ENCODE measurements at places on chromosomes 3 and 15.

DNA sequence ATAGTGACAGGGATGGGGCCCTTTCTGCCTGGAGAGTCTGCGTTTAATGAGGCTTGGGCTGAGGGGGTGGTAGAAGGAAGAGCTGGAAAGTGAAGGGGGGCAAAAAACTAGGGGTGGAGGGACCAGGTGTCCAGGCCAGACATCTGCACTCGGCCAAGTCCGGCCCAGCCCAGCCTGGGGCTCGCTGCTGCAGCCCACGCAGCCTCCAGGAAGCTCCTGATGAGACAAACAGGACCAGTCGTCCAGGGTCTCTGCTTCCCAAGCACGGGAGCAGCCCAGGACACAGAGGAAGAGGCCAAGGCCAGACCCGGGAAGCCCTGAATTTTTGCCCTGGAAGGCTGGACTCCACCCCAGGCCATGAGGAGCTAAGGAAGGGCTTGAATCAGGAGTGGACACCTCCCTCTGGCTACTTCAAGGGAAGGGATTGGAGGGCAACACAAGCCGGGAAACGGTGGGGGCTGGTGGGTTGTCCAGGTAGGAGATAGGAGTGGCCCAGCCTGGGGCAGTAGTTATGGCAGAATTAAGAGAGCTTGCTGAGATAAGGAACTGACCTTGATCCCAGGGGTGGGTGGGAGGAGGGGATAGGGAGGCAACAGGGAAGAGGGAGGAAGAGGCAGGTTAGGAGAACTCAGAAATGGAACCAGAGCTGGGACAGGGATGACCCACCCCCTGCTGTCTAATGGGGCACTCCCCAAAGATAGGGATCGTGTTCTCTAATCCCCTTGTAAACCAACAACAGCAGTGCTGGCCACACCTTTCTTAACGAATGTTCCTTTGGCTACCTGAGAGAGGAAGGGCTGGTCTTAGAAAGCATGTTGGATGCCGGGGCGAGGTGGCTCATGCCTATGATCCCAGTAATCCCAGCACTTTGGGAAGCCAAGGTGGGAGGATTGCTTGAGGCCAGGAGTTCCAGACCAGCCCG, 89.5 kb downstream of the ANP32A start:
- no peak for DNase-seq

DNA sequence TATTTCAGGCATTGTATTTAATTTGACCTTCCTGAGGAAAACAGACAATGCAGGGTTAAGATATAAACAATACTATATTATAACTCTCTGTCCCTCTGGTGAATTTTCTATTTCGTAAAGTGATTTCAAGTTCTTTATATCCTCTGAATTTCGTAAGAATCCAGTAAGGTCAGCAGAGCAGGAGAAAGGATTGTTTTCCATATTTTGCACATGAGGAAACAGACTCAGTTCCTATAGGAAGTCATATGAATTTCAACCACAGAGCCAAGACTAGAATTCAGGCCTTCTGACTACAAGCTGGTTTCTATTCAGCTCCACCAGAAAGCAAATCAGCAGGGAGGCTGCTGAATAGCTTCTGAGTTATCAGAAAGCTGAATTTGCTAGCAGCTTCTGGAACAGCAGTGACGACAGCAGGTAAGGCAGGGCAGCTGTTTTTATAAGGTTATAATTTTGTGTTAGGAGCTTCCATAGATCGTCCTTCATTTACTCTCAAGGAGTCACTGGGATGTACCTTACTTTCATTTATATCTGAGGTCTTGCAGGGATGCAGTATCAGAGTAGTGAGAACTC, 11.1 kb upstream of the PLAAT1 start:
- DNase-seq, result no peak

- DNase-seq, result no peak
Observed at GRCh38 chr15:68373028-68373427, 58.9 kb downstream of the ITGA11 start.

GRCh38 chr3:86942206-86942605, 48.7 kb downstream of the VGLL3 start:
- DNase-seq, result no peak

GRCh38 chr3:37661615-37662306, 199.9 kb upstream of the CTDSPL start:
- DNase-seq, result no peak

All from cerebellar nuclear complex (tissue), 1 donor.